ENCODE measurements at places on chromosomes 1 and 21.

DNA sequence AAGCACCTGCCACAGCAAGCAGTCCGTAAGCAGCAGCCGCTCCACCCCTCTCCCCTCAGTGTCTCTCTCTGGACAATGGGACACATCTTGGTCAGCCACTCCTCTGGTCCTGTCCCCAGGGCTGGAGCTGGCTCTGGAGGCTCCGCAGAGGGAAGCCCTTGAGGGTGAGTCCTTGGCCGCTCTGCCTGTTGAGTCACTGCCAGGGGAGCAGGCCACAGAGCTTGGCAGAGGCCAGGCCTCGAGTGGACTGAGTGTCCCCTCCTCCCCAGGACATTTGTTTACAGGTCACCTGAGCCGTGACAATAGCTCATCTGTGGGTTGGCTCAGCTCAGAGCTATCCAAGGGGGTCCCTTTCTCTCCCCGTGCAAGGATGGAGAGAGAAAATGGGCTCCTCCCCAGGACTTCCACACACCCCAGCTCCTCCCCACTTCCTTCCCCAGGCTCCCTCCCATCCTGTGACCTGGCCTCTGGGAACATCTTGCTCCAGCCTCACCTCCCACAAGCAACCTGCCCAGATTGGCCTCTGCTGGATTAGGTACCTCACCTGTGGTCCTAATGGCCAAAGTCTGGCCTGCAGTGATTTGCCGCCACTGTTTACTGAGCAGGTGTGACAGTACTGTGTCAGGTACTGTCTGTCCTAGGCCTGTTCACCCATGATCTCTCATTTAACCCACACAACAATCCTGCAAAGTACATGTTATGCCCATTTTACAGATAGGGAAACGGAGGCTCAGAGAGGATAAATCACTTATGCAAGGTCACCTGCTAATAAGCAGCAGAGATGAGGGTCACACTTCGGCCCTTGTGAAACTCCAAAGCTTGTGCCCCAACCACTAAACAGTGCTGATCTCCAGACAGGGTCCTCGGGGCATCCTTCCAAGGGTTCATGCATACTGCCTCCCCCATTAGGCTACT lies 4.8 kb downstream of the FAM131C start:
- DNase-seq: no peak

GRCh38 chr1:64940025-64940424 lies 26.3 kb downstream of the JAK1 start:
- DNase-seq: no peak

- DNase-seq: no peak
Observed at GRCh38 chr1:11600836-11601235, 53.4 kb downstream of the FBXO2 start.

DNA sequence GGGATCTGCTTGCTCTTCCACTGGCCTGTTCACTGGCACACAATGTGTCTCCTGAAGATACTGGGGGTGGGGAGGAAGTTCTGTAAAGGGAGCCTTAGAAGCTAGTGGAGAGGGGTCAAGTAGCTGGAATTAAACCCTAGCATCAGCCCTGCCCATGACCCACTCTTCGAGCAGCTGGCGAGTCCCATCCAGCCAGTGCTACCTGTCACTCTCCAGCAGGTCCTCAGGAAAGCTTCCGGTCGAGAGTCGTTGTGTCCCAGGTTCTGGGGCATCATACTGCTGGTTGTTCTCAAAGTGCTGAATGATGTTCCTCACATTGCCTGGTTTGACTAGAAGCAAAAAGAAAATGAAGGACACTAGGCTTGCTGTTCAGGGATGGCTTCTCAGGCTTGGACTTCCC lies 30.9 kb downstream of the LRRC71 start:
- no peak for DNase-seq

DNA sequence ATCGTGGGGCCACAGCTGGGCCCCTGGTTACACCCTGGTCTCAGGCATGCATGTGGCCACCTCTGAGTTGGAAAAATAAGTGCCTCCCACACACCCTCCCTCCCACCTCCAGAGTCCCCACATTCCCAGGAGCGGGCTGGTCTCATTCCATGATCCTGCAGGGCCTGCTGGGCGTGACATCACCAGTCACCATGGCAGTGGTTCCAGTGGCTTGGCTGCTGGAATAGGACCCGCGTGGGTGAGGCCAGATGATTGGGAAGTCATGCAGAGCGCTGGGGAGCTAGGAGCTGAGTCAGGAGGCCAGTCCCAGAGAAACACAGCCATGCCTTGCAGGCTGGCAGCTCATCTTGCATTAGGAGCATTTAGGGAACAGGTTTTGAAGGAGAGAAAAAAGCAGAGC lies 125.4 kb upstream of the TMEM51 start:
- DNase-seq: no peak

DNA sequence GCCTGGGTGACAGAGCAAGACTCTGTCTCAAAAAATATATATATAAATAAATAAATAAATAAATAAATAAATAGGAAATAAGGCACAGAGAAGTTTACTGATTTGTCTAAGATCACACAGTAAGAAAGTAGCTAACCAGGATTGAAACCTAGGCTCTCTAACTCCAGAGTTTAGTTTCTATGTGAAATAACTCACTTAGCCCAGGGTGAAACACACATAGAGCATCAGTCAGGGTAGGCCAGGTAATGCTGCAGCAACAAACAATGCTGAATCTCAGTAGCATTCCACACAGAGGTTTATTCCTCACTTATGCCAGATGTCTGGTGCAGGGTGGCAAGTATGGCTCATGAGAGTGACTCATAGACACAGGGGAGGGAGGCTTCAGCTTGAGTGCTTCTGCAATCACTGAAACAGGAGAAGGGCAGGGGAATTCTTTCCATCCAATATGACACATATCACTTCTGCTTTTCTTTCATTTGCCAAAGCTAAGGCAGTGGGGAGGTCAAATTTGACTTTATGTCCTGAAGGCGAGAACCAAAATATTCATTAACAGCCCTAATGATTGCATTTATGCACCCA lies 37.1 kb upstream of the KANK4 start:
- DNase-seq: no peak

GRCh38 chr1:207032528-207033017 lies at the start of gene C1orf116:
TSS of gene C1orf116 (minus strand) at chr1:207032756. CDS start at chr1:207027598, 5,158 bp downstream.
- no peak for DNase-seq

DNA sequence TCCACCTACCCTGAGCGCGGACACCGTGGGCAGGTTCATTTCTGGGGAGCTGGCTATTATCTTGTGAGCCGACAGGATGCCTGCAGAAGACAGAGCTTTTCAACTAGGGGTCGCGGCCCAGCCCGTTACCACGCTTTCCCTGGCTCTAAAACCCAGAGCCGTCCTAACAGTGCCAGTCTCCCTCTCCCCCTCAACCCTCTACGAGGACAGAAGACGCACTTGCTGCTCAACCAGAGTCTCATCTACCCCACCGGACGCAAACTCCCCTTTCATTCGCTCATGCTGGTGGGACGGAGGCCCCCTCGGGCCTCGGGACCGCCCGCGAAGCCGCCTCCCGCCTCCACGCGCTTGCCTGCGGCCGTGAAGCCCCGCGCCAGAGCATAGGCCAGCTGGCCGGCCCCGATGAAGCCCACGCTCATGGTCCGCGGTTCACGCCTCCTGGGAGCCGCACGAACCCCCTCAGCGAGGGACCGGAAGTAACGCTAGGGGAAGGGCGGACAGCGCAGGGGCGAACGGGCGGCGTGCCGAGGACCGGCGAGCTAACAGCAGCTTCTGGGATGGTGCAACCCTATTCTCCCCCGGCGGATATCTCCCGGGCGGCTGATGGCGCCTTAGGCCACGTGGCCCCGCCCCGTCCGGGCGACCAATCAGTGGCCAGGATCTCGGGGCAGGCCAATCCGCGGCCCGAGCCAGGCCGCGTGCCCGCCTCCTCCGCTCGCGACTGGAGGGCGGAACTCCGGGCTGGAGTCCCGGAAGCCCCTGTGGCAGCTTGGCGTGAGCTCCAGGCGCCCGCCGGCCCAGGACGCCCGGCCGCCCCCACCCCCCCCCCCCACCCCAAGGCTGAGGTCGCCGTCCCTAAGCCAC lies at the start of gene PYCR2:
TSS of gene PYCR2 (minus strand) at position 559 of the 864 bp plus-strand sequence. CDS start at position 419, 140 bp downstream.
- DNase-seq: peak; percentile 81

- no peak for DNase-seq
Observed at GRCh38 chr1:229810140-229810539, 184.1 kb downstream of the URB2 start.

DNA sequence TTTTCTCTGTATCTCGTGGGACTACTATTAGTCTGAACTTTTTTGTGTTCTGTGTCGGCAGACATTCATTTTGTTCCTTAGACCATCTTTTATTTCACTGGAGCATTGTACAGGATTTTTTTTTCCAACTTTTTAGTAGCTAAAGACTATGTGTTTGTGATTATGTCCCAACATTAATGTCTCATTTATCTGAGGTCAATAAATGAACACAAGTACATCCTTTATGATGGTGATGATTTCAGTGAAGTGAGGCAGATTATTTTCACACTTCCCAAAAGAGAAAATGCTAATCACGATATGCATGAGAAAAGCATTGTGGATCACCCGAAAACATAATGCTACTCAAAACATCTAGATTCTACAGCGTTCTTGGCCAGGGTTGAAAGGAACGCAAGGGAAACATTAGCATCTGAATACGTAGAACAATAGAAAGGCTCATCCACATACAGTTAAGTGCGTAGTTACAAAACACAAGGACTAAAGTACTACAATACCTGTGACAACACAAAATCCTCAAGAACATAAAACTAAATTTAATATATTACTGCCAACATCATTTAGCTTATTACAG lies 981.7 kb upstream of the NCAM2 start:
- no peak for DNase-seq

- no peak for DNase-seq
Observed at GRCh38 chr1:64004451-64005025, 198.9 kb upstream of the UBE2U start.

- DNase-seq: no peak
Observed at GRCh38 chr1:152013664-152014237, 20.1 kb upstream of the S100A10 start.

GRCh38 chr1:87000460-87000859 lies 86.0 kb downstream of the HS2ST1 start:
- DNase-seq: no peak

GRCh38 chr21:31107176-31107785 lies 69.0 kb upstream of the KRTAP19-8 start:
- DNase-seq: no peak

DNA sequence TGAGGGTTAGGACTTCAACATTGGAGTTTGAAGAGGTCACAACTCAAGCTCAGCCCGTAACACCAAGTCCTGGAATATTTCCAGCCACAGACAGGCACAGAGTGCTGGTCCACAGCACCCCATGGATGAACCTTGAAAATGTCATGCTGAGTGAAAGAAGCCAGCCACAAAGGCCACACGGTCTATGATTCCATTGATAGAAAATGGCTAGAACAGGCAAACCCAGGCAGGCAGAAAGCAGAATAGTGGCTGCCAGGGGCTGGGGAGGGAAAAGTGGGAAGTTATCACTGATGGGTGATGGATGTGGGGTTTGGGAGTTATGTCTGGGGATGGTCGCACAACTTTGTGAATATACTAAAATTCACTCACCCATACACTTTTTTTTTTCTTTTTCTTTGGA lies 21.3 kb downstream of the MX1 start:
- DNase-seq: no peak

DNA sequence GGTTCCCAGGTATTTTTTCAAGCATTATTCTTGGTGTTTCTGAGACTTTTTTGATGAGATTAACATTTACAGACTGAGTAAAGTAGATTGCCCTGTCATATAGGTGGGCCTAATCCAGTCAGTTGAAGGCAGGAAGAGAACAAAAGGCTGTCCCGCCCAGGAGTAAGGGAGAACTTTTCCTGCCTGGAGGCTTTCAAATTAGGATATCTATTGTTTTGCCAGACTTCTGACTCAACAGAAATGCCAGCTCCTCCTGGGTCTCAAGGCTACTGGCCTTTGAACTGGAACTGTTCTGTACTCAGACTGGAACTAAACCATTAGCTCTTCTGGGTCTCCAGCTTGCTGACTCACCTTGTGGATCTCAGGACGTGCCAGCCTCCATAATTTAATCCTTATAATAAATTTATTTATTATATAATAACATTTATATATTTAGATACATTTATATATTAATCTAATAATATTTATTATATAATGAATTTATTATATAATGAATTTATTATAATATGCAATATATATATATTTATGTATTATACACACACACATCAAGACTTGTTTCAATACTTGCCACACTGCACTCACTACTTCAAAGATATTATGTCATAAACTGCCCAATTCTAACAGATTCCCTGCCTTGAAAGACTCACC lies 510.8 kb upstream of the B3GALT2 start:
- DNase-seq: no peak

GRCh38 chr1:41898191-41898713 lies 20.5 kb downstream of the HIVEP3 start:
- DNase-seq: peak; percentile 45

DNA sequence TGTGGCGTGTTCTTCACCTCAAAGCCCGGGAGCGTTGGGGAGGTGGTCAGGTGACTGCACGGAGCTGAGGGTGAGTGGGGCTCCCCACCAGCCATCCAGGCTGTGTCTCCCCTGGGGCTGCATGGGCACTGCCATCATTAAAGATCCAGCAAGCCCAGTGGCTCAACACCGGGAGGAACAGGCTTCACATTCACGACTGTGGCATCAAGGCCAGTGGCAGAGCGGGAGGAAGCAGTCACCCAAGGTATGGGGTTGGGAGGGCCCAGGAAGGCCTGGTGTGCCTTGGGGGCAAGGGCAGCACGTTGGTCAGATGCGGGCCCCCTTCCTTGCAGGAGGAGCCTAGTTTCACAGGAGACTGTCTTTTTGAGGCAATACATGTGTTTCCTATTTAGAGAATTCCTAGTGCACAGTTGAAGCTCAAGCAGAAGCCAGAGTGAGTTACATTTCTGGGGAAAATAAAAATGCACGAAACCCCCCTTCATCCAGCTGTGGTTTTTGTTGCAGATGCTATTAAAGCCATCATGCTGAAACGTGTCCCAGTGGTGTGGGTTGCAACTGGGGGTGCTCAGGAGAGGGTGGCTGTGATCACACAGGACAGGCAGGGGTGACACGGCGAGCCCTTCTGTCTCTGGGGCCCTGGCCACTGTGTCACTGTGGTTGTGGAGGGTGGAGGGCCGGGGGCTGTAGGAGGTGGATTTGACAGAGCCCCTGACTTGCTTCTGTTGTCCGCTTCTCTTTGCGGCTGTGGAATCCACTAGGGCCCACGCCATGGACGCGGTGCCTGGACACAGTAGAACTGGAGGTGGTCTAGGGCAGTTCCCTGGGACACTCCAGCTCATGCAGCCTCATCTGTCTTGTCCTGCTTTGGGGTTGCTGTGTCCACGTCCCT lies 34.1 kb downstream of the SNAP47 start:
- no peak for DNase-seq

DNA sequence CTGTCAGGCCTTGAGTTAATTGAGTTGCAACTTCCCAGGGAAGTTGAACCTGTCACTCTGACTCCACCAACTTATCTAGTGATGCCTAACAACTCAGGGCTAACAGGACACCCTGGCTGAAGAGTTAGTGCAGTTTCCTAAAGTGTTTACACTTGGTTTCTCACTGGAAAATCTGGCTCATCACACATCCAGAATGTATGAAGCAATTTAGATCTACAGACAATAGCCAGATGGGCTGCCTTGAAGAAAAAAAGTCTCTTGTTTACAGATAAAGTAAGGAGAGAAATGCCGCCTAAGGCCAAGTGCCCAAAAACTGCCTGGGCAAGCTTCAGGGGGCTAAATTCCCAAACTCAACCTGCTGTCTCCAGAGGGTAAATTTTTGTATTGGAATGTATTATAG lies 446.3 kb upstream of the NCAM2 start:
- DNase-seq: no peak

GRCh38 chr21:27740084-27740483 lies 773.2 kb upstream of the ADAMTS5 start:
- DNase-seq: no peak

Measured in stimulated activated CD4-positive, alpha-beta T cell treated with anti-CD3 and anti-CD28 coated beads, Interleukin-1b, Interleukin-23, amount 100 ng/mL, for 1 hour (primary cell).